ENCODE measurements at places on chromosomes 6 and 20.
A peak's percentile ranks its signal among the peaks of the same experiment; 100 is the strongest.

DNA sequence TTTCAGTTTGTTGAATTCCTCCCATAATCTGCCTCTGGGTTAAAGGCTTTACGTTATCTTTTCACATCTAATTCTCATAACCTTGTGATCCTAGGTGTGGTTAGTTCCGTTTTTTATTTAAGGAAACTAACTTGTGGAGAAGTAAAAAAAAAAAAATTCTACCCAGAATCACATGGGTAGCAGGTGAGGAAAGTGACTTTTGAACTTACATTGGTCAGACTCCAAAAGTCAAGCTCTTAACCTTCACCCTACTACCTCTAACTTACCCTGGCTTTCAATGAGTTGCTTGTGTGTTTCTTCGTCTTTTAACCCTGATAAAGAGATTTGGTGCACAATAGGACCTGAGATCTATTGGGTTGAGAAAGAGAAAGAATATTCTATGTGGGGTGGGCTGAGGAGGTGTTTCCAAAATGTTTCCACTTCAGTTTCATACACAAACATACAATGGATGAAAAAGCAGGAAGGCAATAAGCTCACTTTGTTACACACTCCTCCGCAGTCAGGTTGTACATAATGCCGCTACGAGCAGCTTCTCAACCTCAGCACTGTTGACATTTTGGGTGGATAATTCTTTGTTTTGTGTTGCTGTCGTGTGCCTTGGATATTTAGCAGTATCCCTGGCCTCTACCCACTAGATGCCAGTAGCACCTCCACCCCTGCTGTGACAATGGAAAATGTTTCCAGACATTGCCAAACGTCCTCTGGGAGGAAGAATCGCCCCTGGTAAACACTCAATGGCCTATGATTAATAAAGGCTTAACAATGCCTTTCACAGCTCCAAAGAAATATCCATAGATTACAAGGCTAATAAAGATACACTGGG, 193.0 kb upstream of the ZNF217 start:
- no peak for DNase-seq

GRCh38 chr6:117932001-117932400, 24.9 kb downstream of the SLC35F1 start:
- DNase-seq = no peak

DNA sequence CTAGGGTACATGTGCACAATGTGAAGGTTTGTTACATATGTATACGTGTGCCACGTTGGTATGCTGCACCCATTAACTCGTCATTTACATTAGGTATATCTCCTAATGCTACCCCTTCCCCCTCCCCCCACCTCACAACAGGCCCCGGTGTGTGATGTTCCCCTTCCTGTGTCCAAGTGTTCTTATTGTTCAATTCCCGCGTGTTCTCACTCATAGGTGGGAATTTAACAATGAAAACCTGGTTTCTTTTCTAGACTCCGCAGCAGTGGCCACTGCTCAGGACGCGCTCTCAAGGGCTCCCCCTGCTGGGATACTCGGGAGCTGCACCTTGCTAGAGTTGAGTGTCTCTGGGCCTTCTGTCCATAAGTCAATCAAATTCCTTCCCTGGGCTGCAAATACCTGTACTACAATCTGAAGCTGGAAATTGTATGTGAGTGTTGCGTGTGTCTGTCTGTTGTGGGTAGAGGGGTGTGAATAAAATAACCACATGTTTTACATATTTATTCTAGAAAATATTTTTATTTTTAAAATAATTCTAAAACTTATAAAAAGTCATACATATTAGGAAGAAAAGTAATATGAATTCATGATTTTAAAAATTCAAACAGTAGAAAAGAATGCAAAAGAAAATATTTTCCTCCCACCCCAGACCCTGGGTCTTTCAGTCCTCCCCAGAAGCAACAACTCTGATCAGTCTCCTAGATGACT, 8.2 kb upstream of the CEP250 start:
- DNase-seq = peak; percentile 98

DNA sequence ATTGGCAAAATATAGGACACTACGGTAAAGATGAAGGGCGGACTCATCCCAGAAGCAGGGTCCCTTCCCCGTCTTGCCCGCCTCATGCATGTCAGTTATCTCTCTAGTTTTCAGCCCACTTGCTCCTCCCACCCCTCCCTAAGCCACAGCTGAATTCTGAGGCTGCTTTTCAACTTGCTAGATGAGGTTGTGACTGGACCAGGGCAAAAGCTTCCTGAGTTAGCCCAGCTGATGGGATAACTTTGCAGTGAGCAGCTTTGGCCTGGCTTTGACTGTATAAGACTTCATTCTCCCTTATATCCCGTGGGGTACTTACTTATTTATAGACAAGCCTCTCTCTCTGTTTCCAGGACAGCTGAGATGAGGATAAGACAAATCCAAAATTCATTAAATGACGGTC, 23.2 kb downstream of the GHRH start:
- no peak for DNase-seq

- DNase-seq = no peak
These were observed 44.1 kb upstream of the GCM1 start for GRCh38 chr6:53192682-53193188.

GRCh38 chr20:64181391-64181790, 17.1 kb downstream of the MYT1 start:
- no peak for DNase-seq

DNA sequence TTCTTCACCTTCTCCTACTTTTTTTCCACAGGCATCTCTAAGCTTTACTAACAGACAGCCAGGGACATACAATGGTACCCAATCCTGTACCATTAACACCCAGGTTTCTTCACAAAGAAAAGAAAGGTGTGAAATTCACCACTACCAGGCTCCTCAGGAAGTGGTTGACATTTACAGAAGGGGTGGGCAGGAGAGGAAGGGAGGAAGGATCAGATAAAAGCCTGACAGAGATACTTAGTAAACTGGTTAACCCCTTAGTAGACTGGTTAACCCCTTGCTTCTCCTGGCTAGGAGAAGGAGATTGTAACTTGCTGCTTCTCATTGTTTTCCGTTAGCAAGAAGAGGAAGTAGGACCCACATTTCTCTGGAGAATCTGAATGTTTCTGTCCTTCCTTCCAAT, 7.2 kb downstream of the SAMD3 start:
- no peak for DNase-seq

All from activated CD4-positive, alpha-beta T cell treated with anti-CD3 and anti-CD28 coated beads, Interleukin-2, amount 50 U/mL, for 48 hours (primary cell).